ENCODE measurements at places on chromosomes 7 and 10.
A peak's percentile ranks its signal among the peaks of the same experiment; 100 is the strongest.

GRCh38 chr10:43126759-43127424 is 11.4 kb upstream of the CSGALNACT2 start:
- DNase-seq: no peak

- no peak for DNase-seq
Measured at GRCh38 chr7:158573310-158573709, 14.3 kb downstream of the PTPRN2 start.

- DNase-seq: no peak
Measured at GRCh38 chr7:22942191-22942590, 71.7 kb downstream of the HYCC1 start.

DNA sequence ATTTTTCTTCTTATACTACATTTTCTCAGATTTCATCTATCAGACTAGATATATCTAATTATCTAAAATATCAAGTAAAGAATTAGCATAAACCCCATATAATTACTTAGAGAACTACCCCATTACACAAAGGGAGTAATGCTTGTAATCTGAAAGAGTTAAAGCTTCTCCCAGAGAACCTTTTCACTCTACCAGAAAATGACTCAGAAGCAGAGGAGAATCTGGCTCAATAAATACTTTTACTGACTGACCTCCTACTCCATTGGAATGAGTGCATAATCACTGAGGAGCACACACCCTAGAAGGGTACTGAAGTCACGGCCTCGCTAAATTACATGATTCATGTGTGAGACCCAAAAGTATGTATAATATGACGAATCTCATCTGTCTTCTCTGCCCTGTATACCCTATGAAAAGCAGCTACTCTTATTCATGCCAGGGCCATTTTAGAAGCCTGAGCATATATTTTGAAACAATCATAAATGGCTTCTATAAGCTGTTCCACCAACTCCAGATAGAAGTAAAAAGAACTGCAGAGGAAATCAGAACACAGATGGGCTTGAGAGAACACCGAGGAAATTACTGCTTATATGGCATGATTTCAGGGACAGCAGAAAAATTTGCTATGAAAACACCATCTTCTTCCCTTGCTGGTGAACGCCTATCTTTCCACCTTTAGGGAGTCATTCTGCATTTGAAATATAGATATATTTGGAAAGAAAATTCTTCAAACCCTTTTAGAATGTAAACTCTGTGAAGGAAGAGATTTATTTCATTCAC is 32.7 kb downstream of the DNMBP start:
- DNase-seq: peak; percentile 83

GRCh38 chr7:159056737-159057136 is 87.9 kb downstream of the VIPR2 start:
- no peak for DNase-seq

GRCh38 chr7:143318661-143319060 is 2.8 kb downstream of the CLCN1 start:
- DNase-seq: peak; percentile 73

GRCh38 chr10:98621630-98622029 is 174.9 kb upstream of the HPS1 start:
- no peak for DNase-seq

DNA sequence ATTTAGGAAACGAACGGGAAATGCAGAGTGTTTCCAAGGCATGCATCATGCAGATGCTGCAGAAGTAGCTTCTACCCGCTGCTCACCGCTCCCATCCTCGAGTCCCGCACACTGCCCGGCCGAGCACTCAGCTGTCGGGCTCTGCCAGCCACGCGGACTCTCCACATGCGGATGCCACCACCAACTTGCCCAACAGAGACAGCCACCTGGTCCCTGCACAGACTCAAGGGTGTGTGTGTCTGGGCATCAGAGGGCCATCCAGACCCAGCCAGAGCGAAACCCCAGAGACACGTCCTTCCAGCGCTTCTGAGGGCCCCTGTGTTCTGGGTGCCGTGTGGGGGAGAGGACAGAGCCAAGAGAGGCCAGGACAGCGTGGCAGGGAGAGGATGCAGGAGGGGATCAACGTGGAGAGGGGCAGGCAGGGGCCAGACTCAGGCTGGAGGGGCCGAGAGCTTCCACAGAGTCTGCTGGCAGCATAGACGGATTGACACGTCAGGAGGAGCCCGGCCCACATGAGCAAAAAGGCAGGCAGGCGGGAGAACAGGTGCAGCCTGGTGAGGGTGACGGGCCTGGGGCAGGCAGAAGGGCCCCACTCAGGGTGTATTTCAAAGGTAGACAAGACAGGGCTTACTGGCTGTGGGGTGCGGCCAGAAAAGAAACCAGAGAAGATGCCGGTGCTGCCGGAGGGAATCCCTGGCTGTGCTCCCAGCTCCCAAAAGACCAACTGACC is 18.3 kb downstream of the GPER1 start:
- no peak for DNase-seq

GRCh38 chr10:114933588-114933987 is 4.4 kb upstream of the TRUB1 start:
- no peak for DNase-seq

GRCh38 chr10:117948493-117948892 is 98.2 kb downstream of the RAB11FIP2 start:
- DNase-seq: no peak

- DNase-seq: no peak
Measured at GRCh38 chr7:151794508-151795167, 82.3 kb downstream of the PRKAG2 start.

- no peak for DNase-seq
Measured at GRCh38 chr10:126723226-126723625, 52.7 kb upstream of the C10orf90 start.
